Esophagus muscularis mucosa (tissue), 4 donors: ENCODE measurements at places on chromosomes 5 and 9. TPM values are rescaled to one million over a fixed set of nuclear protein-coding genes. Genes with fewer than 3 reads are reported as not detected.

Gene ANKS6
- 20.9 TPM for total RNA-seq

Gene SLC1A1
- 2.1 TPM for total RNA-seq

Gene SPINK7
- total RNA-seq = not detected

Gene NR5A1
- total RNA-seq = not detected

Gene OCLN
- total RNA-seq = 1.8 TPM
